Stimulated activated memory B cell treated with anti-CD40 and anti-IgM and Interleukin-4, amounts not matched to agents 10 μg/mL and 1 μg/mL and 100 μg/mL, for 72 hours (primary cell): ENCODE measurements at places on chromosomes 5 and 9.

- ATAC-seq = no peak
Observed at GRCh38 chr9:131084661-131085369, 11.5 kb upstream of the AIF1L start.

- peak; percentile 50 for ATAC-seq
Observed at GRCh38 chr9:92187989-92188714, 72.9 kb upstream of the SPTLC1 start.

- ATAC-seq = peak; percentile 8
Observed at GRCh38 chr9:105216440-105217178, 27.8 kb upstream of the SLC44A1 start.

- ATAC-seq = no peak
Observed at GRCh38 chr5:143680672-143681259, 131.2 kb upstream of the HMHB1 start.

GRCh38 chr5:78162253-78162862 lies 132.1 kb downstream of the AP3B1 start:
- no peak for ATAC-seq

DNA sequence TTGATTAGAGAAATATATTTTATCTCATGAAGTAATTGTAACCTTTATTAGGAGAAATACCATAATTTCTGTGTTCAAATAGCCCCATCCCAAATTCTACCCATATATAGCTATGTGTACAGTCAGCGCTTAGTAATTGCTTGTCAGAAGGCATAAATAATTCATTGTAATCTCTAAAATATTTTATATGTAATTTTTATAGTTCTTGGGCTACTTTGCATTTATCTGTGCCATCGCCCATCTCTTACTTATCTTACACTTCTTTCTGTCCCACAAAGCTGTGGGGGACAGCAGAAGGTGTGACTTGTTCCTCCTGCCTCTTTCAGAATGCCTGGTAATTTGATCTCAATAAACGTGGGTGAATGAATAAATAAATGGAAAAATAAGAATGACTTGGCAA lies 5.5 kb downstream of the ADAMTSL1 start:
- ATAC-seq = no peak

- ATAC-seq = no peak
Observed at GRCh38 chr5:2710910-2711309, 40.6 kb downstream of the IRX2 start.

GRCh38 chr9:128912270-128912853 lies 8.4 kb upstream of the PHYHD1 start:
- ATAC-seq = no peak

- ATAC-seq = no peak
Observed at GRCh38 chr5:6749026-6749716, 35.9 kb downstream of the TENT4A start.

DNA sequence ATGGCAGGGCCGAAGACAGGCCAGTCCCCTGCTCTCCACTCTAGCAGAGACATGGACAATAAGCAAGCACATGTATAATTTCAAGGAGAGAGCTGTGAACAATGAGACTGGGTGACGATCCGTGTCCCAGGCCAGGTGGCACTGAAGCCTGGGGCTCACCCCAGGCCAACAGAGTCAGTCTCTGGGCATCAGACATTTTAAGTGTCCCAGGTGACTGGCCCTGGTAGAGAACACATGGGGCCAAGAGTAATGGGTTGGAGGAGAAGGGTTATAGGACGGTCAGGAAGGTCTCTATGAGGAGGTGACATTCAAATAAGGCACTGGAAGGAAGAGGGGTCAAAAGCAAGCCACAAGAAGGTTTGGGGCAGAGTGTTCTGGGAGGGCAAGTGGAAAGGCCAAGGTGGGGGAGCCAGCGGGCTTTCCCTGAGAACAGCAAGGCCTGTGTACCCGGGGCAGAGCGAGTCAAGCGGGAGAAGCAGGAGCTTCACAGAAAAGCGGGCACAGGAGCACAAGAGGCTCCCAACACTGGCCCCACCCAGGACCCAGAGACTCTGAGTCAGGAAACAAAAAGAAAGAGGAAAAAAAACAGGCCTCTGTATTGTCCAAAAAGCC lies 1.1 kb upstream of the AKNA start:
- no peak for ATAC-seq

DNA sequence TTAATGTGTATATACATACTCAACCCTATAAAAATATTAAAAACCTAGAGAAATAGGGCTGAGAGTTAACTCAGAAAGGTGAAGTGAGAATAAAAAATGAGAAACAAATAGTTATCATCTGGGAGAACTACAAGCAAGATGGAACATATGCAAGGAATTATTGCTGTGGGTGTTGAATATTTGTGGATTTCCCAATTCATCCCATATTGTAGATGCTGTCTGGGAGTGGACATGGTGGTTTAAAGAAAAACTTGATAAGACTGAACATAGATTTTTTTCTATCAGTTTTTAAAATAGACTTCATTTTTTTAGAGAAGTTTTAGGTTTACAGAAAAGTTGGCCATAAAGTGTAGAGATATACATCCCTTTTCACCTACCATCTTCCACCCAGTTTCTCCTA lies 263.5 kb downstream of the SPATA31D1 start:
- no peak for ATAC-seq

DNA sequence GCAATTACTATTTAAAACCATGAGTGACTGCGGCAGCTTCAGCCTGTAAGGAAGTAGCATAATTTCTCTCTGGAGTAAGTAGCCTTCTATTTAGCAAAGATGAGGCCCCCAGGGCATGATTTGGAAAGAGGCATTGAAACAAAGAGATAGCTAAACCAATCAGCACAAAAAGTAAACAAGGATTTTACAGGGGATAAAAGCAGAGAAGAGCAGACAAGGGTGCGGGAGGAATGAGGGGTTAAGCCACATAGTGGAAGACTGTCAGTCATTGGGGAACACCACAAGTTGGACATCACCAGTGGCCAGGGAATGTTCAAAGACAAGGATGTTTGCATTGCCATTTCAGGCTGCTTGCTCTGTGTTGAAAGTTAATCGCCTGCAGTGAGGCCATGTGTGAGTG lies 24.0 kb upstream of the C5orf63 start:
- ATAC-seq = no peak

DNA sequence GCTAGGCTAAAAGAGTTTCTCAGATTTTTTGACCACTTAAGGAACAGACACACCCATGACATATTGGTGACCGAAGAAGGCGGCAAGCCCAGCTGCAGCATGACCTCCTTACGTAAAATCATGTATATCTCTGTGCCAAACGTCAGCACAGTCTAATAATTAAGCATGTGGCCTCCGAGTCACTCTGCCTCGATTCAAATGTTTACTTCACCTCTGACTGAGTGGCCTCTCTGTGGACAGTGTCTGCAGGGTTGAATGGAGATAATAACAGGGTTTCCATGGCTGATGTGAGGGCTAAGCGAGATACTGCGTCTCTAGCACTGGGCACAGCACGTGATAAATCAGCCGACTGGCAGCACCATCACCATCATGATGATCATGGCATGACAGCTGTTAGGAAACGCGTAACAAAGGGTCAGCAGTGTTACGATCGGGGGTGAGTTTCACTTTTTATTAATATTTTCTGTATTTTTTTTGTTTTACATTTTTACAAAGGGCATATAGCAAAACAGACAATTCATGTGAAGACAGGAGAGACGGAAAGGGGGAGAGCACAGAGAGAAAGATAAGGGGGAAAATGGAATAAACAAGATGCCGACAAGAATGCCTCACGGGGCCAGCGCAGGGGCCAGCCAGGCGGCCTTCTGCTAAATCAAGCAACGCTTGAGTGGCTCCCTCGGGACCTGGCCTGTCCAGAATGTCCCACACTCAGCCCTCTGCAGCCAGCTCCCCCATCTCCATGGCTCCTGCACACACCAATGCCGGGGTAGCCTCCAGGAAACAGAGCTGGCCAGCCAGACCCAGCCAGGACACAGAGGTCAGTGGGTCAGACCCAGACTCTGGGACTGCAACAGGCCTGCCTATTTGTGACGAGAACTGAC lies 60.3 kb downstream of the ADAMTS2 start:
- ATAC-seq = no peak

GRCh38 chr9:20557890-20558565 lies 64.3 kb downstream of the MLLT3 start:
- ATAC-seq = no peak

DNA sequence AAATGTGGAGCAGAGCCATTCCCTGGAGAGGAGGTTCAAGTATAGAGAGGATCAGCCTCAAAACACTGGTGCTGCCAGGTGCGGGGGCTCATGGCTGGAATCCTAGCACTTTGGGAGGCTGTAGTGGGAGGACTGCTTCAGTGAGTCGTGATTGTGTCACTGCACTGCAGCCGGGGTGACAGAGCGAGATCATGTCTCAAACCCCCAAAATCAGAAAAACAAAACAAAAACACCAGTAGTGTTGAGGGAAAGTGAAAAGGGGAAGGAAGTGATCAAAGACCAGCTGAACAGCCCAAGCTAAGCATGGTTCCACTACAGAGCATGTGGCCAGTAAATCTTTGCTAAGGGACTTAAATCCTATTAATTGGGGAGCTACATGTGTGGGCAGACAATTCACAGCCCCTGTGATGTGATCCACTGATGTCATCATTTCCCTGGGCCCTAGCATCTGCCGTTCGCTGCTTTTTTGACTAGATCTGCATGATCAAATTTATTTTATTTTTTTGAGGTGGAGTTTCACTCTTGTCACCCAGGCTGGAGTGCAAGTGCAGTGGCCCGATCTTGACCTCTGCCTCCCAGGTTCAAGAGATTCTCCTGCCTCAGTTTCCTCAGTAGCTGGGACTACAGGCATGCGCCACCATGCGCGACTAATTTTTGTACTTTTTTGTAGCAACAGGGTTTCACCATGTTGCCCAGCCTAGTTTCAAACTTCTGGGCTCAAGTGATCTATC lies 2.7 kb upstream of the PCBD2 start:
- peak; percentile 60 for ATAC-seq

- no peak for ATAC-seq
Observed at GRCh38 chr9:34802916-34803315, 93.0 kb upstream of the CCL21 start.

GRCh38 chr5:9782826-9783560 lies 152.8 kb upstream of the TAS2R1 start:
- ATAC-seq = no peak

- no peak for ATAC-seq
Observed at GRCh38 chr9:94906713-94907112, 180.2 kb downstream of the AOPEP start.

DNA sequence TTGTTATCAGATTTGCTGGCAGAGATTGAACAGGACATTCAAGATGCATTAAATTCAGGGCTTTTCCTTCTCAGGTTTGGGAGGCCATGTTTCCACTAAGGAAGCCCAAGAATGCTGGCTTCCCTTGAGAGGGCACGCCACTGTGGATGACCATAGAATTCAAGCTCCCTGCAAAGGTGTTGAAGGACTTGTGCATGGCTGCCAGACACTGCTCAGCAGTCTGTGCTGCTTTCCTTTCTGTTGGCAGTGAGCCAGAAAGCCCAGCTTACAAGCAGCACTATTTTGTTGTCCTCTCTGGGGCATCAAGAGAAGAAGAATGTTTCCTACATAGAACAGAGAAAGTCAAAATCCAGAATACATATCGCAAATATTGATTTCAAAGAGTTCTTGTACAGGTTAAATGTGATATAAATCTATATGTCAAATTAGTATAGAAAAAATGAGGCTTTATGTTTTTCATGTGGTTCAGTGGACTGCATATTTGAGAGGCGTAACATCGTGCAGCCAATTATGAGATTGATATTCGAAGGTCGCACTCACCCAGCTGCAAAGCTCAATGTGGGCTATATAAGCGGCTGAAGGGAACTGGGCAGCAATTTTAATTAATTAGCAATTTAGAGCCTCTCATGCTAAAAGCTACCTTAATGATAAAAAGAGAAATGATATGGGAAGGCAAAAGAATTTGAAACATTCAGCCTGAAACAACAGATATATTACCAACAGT lies 103.1 kb upstream of the ISL1 start:
- ATAC-seq = no peak

DNA sequence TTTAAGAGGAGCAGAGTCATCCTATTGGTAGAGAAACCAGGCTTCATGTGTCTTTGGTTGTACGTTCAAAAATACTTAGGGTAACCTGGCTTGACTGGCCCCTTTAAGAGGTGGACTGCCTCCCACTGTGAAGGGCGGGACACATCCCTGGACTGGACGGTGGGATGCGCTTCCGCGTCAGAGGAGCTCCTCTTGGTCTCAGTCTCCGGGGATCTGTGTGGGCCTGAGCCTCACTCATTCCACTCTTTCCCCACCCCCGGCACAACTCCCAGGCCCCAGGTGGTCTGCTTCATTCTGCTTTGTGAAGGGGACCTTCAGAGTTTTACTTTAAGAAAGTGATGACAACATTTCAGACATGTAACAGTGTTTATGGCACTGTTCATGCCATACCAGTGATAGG lies 601.1 kb downstream of the IRX1 start:
- ATAC-seq = no peak

DNA sequence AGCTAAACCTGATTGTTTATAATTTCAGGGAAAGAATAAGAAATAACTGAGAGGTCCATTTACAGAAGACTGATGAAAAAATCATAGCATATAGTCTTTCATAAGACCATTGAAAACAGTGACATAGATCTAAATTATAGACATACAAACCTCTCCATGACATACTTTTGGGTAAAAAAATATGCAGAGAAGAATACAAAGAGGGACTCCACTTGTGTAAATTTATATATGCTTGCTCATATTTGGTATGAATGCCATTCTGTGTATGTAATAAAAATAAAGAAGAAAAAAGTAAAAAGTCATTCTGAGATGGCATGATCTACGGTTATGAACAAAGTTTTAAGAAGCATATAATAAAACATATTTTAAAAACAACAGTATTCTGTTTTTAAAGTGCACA lies 310.7 kb downstream of the ASTN2 start:
- no peak for ATAC-seq

- ATAC-seq = no peak
Observed at GRCh38 chr5:73431204-73431851, 17.2 kb downstream of the FOXD1 start.

GRCh38 chr5:110351430-110351829 lies 375.0 kb downstream of the TMEM232 start:
- ATAC-seq = no peak

GRCh38 chr9:3268223-3268622 lies 257.6 kb downstream of the RFX3 start:
- no peak for ATAC-seq

- no peak for ATAC-seq
Observed at GRCh38 chr9:114731701-114732100, 49.7 kb upstream of the TEX48 start.

GRCh38 chr5:11822598-11822997 lies 81.6 kb downstream of the CTNND2 start:
- ATAC-seq = no peak

GRCh38 chr9:134591573-134591981 lies 50.0 kb upstream of the COL5A1 start:
- ATAC-seq = no peak

- no peak for ATAC-seq
Observed at GRCh38 chr9:112050544-112051475, 124.3 kb downstream of the SUSD1 start.

DNA sequence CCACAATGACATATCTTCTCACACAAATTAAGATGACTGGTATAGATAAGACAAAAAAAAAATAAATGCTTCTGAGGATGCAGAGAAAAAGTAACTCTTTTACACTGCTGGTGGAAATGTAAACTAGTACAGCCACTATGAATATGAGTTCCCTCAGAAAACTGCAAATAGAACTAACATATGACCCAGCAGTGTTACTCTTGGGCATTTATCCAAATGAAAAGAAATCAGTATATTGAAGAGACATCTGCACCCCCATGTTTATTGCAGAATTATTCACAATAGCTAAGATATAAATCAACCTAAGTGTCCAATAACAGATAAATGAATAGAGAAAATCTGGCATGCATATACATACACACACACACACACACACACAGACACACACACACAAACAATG lies 83.0 kb upstream of the FAM174A start:
- ATAC-seq = no peak

- no peak for ATAC-seq
Observed at GRCh38 chr9:13141629-13142028, 137.9 kb downstream of the MPDZ start.

GRCh38 chr5:34841816-34842215 lies 2.9 kb downstream of the TTC23L start:
- ATAC-seq = no peak
